ENCODE measurements at places on chromosomes 12 and 14. TPM values are rescaled to one million over a fixed set of nuclear protein-coding genes. Genes with fewer than 3 reads are reported as not detected.

Gene KIF26A
- 10.9 TPM for total RNA-seq

Gene ZC3H10
- 3.3 TPM for total RNA-seq

Gene TMEM132C
- 2.9 TPM for total RNA-seq

Gene PIWIL1
- not detected for total RNA-seq

Gene DHRS4L2
- total RNA-seq: 16.2 TPM

Gene APEX1
- total RNA-seq: 59.6 TPM

Gene FIGNL2
- total RNA-seq: 0.09 TPM

Gene EPYC
- total RNA-seq: not detected

DNA sequence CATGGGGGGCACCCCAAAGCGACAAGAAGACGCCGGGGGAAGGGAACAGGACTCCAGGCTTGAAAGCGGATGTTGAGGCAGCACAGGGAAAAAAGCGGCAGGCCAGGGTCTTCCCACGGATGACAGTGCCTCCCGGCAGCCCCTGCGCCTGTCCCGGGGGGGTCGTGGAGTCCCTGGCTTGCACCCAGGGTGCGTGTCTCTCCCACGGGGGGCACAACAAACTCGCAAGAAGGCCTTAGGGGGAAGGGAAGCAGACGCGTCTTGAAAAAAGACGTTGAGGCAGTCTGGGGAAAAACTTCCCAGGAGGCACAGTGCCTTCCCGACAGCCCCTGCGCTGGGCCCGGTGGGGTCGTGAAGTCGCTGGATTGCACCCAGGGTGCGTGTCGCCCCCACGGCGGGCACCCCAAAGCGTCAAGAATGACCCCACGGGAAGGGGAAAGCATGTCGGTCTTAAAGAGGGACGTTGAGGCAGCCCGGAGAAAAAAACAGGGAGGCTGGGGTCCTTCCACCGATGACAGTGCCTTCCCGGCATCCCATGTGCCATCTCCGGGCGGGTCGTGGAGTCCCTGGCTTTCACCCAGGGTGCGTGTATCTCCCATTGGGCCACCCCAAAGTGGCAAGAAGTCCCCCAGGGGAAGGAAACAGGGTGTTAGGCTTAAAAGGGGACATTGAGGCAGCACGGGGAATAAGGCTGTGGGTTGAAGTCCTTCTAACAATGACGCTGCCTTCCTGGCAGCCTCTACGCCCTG is 159.9 kb upstream of the ALG10B start:
- no peaks in the 10 kb centered on the region for H3K27me3 ChIP-seq
- no peak overlapping the region for H3K4me3 ChIP-seq
- H3K4me1 ChIP-seq: no peaks in the 10 kb centered on the region
- no peaks in the 10 kb centered on the region for H3K36me3 ChIP-seq
- H3K27ac ChIP-seq: no peak overlapping the region

GRCh38 chr12:32917094-32917611 is 20.6 kb upstream of the PKP2 start:
- no peaks in the 10 kb centered on the region for H3K36me3 ChIP-seq
- DNase-seq: no peak
- no peak overlapping the region for H3K4me3 ChIP-seq
- no peak overlapping the region for H3K27ac ChIP-seq

GRCh38 chr12:101782273-101782731 is 43.0 kb upstream of the SYCP3 start:
- no peaks in the 10 kb centered on the region for H3K4me1 ChIP-seq
- no peak overlapping the region for H3K4me3 ChIP-seq
- H3K27me3 ChIP-seq: no peaks in the 10 kb centered on the region
- DNase-seq: no peak
- H3K36me3 ChIP-seq: no peaks in the 10 kb centered on the region

DNA sequence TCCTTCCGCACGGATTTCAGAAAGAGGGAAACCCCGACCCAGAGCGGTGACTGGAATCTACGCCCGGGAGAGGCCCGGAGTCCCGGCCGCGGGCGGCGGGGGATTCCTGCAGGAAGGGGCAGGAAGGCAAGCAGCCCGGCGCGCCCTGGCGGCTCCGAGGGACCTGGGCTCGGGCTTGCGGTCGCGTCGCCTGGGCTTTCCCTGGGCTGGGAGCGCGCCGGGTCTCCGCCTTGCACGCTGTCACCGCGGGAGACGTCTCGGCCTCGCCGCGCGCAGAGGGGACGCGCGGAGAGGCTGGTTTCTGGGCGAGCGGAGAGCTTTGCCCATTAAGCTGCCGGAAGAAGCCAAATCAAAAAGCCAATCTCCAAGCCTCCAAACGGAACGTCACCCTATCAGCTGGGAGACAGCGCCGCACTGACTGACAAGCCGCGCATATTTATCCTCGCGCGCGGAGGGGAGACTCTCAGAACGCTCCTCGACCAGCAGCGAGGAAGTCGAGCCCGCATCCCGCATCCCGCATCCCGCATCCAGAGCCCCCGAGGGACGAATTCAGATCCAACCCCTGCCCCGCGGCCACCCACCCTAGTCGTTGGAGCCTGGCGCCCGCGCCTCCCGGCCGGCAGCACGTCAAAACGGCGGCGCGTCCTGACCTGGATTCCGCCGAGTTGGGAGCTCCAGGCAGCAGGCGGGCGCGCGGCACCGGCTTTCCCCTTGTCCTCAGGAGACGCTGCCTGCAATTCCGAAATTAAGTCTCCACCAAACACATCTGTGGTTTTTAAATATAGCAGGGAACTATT is at the start of gene SLC8A3:
Gene SLC8A3 (minus strand): TSS at position 293 of the 797 bp plus-strand sequence. CDS start 20,529 bp downstream, outside the sequence.
- H3K27me3 ChIP-seq: peaks cover 12% of the 10 kb centered on the region
- DNase-seq: peak; percentile 39
- H3K36me3 ChIP-seq: no peaks in the 10 kb centered on the region
- no peaks in the 10 kb centered on the region for H3K4me1 ChIP-seq
- H3K27ac ChIP-seq: no peak within 1 kb of the TSS

DNA sequence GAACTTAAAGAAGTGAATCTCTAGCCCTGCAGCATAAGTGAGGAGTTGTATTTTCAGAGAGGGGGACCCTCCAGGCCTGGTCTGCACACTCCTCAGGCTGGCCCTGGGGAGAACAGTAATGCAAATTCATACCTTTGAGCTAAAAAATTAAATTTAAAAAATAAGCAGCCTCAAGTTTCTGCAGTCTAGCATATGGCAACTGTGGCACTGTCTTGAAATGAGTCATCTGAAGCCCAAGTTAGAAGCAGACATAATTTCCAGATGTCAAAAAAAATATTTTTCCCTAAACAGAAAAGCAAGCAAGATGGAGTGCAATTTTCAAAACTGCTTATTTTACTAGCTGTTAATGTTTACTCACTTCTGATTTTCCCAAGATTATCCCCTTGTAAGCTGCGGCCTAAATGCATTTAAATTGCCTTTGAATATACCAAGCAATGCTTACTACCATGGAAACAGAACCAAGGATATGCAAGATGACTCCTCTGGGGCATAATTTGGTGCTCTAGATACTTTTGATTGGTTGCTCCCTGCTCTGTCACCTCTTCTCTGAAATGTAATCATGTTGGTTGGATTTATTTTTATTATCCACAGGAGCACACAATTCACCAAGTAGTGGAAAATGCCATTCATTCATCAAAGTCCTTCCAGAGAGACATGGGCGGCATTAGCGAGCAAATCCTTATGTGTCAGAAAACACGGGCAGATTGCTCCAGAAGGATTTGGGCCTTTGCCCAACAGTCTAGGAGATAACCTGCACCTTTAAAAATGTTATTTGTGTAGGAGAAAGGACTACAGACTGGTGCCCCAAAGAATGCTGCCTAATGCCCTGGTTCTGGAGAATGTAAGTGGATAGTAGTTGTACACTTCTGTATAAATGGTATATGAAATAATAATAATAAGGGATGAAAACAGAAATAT is 25.0 kb upstream of the DHRS7 start:
- no peaks in the 10 kb centered on the region for H3K36me3 ChIP-seq
- H3K4me1 ChIP-seq: no peaks in the 10 kb centered on the region
- no peak overlapping the region for H3K4me3 ChIP-seq
- no peak overlapping the region for H3K27ac ChIP-seq
- DNase-seq: no peak

DNA sequence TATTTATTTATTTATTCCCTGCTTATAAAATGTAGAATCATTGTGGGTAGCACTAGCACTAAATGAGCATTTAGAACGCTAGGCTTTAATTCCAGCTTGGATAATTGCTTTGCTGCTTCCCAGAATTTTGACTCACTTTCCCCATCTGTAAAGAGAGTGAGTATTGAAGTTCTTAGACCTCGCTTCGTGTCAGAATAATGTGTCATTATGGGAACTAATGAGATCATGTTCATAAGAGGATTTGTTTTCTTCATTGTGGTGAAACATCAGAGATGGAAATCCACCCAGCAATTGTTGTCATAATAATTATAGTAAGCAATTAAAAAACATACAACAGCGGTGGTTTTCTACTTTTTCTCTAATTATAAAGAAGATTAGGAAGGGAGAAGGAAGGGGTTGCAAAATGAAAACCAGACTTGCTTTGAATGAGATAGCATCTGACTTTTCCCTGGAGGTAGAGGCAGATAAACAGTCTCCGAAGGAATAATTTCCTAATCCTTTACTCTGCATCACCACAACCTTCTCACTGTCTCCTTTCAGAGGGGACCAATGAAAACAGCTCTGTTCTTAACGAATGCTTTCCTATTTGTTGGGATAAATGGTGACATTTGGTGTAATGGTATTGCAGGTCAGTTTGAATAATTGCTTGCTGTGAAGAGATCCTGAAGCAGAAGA is 86.8 kb upstream of the ARHGAP5 start:
- no peak overlapping the region for H3K27ac ChIP-seq
- no peaks in the 10 kb centered on the region for H3K36me3 ChIP-seq
- H3K4me3 ChIP-seq: no peak overlapping the region

DNA sequence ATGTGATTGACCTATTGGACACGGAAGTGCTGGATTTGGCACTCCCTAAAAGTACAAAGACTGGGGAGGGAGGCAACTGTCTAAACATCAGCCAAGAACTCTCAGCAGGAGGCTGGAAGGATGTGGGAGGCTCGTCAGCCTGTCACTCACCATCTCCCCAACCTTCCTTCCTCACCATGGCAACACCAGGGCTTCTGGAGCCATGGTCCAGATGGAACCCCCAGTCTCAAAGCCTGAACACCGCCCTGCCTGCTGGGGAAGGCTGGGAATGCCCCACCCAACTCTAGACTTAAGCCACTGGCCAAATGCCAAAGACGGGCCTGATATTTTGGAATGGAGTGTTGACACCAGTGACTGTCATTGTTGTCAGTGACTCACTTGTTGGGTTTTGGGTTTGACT is 55.3 kb downstream of the GALNT16 start:
- DNase-seq: no peak
- no peak overlapping the region for H3K27ac ChIP-seq
- no peaks in the 10 kb centered on the region for H3K4me1 ChIP-seq
- no peak overlapping the region for H3K4me3 ChIP-seq
- H3K27me3 ChIP-seq: no peaks in the 10 kb centered on the region
- no peaks in the 10 kb centered on the region for H3K36me3 ChIP-seq

GRCh38 chr12:65811968-65812700 is 12.1 kb upstream of the HMGA2 start:
- no peak overlapping the region for H3K4me3 ChIP-seq
- no peak for DNase-seq
- H3K4me1 ChIP-seq: no peaks in the 10 kb centered on the region

- no peaks in the 10 kb centered on the region for H3K27me3 ChIP-seq
- H3K4me3 ChIP-seq: no peak overlapping the region
- H3K4me1 ChIP-seq: no peaks in the 10 kb centered on the region
Observed at GRCh38 chr14:47949006-47949405, 273.6 kb upstream of the MDGA2 start.

- H3K4me3 ChIP-seq: no peak overlapping the region
- no peaks in the 10 kb centered on the region for H3K4me1 ChIP-seq
Observed at GRCh38 chr12:39574378-39574777, 45.2 kb downstream of the ABCD2 start.

GRCh38 chr12:71449373-71450070 is 9.9 kb downstream of the LGR5 start:
- no peak for DNase-seq
- H3K4me1 ChIP-seq: no peaks in the 10 kb centered on the region
- H3K4me3 ChIP-seq: no peak overlapping the region
- H3K27ac ChIP-seq: no peak overlapping the region
- no peaks in the 10 kb centered on the region for H3K36me3 ChIP-seq
- H3K27me3 ChIP-seq: no peaks in the 10 kb centered on the region

DNA sequence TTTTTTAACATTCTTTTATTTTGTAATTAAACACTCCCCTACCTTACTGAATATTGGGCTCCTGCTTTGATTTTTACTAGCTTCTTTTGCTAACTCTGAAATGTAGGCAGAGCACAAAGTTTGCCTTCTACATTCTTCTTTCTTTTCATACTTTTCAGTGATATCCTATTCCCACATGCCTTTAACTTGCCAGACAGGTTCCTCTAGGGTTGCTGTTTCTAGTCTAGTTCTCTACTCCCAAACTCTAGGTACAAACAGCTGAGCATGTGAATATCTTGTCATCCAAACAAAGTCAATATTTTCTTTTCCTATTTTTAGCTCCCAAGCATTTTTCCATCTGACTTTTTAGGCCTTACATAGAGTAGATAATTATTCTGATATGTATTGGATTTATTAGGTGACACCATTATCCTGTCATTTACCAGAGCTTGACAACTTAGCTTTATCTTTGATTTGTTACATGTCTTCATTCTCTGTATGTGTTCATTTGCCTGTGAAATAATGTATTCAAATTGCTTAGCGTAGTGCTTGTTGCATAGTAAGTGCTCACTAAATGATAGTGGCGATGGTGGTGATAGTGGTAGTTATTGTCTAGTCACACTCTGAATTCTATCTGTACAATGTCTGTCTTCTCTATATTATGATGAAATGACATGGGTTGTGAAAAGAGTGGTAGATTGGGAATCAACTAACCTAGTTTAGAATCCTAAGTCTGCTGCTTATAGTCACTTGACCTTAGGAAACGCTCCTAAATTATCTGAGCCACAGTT is 73.6 kb upstream of the DNM1L start:
- peaks cover 40% of the 10 kb centered on the region for H3K36me3 ChIP-seq
- H3K27me3 ChIP-seq: no peaks in the 10 kb centered on the region
- no peak overlapping the region for H3K4me3 ChIP-seq
- H3K4me1 ChIP-seq: peaks cover 3% of the 10 kb centered on the region
- H3K27ac ChIP-seq: no peak overlapping the region

DNA sequence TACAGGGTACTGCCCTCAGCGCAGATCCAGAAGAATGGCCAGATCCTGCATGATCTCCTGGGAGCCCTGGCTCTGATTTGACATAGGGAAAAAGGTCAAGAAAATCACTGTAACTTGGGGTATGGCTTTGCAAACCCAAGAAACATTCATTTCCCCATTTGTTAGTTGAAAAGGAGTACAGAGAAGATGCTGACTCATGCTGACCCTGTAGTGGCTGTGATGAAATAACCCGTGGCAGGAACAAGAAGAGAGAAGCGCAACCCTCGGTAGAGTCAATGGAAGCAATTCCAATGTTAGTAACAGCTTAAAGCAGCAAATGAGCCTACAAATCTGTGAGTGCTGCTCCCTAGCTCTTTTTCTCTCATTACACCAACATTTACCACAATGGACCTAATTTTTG is 281.6 kb upstream of the NPAS3 start:
- no peaks in the 10 kb centered on the region for H3K36me3 ChIP-seq
- no peak overlapping the region for H3K4me3 ChIP-seq
- H3K27ac ChIP-seq: no peak overlapping the region
- H3K4me1 ChIP-seq: no peaks in the 10 kb centered on the region

DNA sequence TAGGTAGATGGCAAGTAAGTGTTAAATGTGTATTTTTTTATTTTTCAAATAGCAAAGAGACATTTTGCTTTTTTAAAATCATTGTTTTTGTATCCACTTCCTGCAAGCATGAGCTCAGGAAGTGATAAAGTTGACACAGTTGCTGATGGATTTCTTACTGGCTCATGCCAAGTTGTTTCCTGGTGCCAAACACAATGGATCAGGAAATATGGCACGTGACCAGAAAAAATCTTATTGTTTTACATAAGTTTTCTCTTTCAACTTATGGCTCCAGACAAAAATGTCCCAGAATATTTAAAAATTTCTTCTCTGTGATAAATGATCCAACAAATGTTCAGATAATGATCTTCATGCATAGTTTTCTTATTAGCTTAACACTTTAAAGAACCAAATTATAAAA is 1279.1 kb upstream of the FLRT2 start:
- H3K27me3 ChIP-seq: no peaks in the 10 kb centered on the region
- H3K36me3 ChIP-seq: no peaks in the 10 kb centered on the region
- H3K4me3 ChIP-seq: no peak overlapping the region
- H3K27ac ChIP-seq: no peak overlapping the region
- no peak for DNase-seq
